ENCODE measurements at places on chromosomes 16 and 17. TPM values are rescaled to one million over a fixed set of nuclear protein-coding genes. Genes with fewer than 3 reads are reported as not detected.

The CIITA gene
- polyA plus RNA-seq = 11.9 TPM

The P4HB gene
- 737 TPM for polyA plus RNA-seq

The CSH2 gene
- 0.06 TPM for polyA plus RNA-seq

The NTN1 gene
- 11.3 TPM for polyA plus RNA-seq

The CCDC200 gene
- 47.1 TPM for polyA plus RNA-seq

The SEPTIN12 gene
- polyA plus RNA-seq = not detected

Data from large intestine (tissue), 12 donors.